Stimulated activated CD8-positive, alpha-beta memory T cell treated with anti-CD3 and anti-CD28 coated beads, Interleukin-7, amount 100 ng/mL, for 48 hours (primary cell): ENCODE measurements at places on chromosomes 6 and 20.

- DNase-seq = no peak
Observed at GRCh38 chr6:7473805-7474719, 67.4 kb upstream of the DSP start.

- DNase-seq = no peak
Observed at GRCh38 chr20:38872491-38873049, 53.6 kb upstream of the FAM83D start.

DNA sequence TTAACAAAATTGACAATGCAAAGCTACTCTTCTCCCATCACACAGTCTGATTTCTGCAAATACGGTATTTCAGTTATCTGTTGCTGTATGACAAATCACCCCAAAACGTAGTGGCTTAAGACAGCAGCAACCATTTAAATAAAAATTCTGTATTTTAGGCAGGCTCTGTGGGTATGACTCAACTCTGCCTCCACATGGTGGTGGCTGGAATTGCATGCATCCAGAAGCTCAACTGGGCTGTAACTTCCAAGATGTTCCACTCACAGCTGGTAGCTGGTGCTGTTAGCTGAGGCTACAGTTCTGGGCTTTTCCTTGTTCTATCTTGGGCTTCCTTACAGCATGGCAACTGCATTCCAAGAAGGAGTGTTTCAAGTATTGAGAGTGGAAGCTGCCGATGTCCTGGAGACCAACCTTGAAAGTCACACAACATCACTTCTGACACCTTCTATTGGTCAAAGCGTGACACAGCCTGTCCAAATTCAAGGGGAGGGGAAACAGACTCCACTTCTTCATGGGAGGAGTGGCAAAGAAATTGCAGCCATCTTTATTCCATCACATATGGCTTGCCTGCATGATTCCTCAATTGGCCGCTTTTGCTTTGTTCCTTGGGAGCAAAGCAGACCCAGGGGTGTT, 39.7 kb upstream of the TULP1 start:
- DNase-seq = peak; percentile 17

DNA sequence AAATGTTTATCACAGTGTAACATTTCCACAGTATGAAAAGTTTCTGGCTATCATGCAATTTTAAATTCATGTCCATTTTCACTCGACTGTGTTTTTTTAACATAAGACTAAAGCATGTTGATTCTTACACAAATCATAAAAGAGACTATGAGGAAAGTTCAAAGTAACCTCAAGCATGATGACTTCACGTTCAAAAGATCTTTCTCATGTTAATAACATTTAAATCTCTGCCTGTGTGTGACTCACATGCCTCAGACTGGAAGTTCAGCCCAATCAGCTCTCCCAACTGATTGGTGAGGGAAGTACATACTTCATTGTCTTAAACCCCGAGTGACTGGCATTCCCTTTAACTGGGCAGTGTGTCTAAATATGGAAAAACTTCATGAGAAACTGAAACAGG, 37.4 kb downstream of the ATXN1 start:
- no peak for DNase-seq

GRCh38 chr6:126781582-126781981, 336.9 kb upstream of the RSPO3 start:
- no peak for DNase-seq

- DNase-seq = no peak
Observed at GRCh38 chr20:50068041-50068651, 44.8 kb downstream of the UBE2V1 start.

DNA sequence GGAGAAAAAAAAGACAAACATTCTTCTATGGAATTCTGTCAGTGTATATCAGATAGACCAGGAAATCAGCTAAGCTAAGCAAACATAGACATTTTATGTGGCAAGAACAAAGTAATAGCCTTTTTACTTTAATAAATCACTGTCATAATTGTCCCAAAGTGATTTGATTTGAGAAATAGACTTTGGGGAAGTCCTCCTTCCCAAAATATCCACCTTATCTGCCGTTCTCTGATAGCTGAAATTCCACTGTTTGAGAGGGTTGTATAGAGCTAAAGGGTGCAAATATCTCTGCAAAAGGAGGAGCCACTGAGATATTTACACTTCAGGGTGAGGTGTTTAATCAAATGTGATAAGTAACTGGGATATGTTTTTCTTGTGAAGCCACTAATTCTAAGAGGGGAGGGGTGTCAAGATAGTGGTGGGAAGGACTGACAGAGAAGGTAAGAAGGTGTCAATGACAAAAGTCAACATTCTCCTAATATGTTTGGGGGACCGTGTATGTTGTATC, 544.4 kb upstream of the JAG1 start:
- no peak for DNase-seq

- no peak for DNase-seq
Observed at GRCh38 chr20:5216663-5217062, 89.9 kb downstream of the CDS2 start.
